Bronchial epithelial cell (primary cell): ENCODE measurements at places on chromosomes 1 and 21.
A peak's percentile ranks its signal among the peaks of the same experiment; 100 is the strongest.

DNA sequence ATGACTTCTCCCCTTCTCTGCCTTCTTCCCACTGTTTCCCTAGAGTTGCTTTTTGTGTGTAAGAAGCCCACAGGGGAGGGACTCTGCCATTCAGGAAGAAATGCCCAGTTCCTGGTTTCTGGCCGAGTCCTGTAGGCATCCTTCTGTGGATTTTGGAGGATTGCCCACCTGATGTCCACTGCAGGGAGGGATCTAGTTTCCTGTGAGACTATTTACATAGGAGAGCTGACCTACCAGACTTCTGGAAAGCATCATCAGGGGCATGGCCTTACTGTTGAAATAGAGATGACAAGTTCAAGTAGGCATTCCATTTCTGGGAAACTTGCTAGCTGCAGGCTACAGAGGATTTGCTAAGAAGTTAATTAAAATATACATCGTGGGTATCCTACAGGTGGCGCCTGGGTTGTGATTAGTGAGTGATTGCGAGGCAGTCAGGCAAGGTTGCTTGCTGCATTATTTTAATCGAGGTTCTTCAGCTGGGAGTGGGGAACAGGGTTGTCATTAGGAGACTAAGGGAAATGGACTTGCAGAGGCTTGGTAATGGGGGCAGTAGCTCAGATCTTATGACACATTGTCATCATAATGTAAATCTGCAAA, 148.7 kb downstream of the HHAT start:
- no peak for DNase-seq

DNA sequence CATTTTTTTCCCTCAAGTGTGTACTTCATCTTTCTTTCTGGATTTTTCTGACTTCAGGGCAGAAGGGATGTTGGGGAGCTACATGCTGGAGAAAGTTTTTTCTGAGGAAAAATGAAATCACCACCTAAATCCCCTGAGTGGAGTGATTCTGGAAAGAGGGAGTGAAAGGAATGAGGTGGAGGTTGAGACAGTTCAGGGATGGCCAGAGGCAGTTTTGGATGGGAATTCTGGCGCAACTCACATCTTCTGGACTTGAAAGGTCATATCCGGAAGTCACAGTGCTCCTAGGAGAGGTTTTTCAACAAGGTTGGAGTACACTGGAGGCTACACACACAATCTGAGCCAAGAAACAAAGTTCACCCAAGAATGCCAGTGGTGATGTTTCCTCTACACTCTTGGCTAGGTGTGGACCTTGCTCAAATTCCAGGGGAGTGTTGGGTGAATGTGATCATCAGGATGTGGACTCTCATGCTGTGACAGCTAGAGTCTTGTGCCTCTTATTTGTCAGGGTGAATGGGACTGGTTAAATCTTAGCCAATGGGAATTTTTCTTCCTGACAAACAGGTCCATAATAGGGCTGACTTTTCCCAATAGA, 161.5 kb downstream of the HLX start:
- no peak for DNase-seq

GRCh38 chr1:14624941-14625340, 26.5 kb downstream of the KAZN start:
- DNase-seq, result no peak

- DNase-seq, result peak; percentile 36
Observed at GRCh38 chr1:13730751-13731482, 30.9 kb downstream of the PRDM2 start.

DNA sequence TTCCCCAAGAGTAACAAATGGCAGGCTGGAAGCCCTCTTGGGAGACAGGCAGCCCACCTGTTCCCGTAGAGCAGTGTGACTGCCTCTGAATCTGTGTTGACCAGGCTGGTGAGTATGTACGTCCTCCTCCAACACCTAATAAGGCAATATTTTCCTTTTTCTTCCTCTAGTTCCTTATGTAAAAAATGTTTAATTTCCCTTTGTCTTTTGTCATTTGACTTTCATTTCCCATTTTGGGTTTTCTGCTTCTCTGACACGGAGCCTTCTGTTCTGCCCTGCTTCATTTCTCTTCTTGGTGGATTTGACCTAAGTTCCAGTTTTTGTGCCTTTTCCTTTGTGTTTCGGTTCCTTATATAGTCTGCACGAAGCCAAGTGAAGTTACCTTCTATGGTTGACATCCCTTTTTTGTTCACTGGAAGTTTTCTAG, 65.8 kb upstream of the ATF3 start:
- no peak for DNase-seq

DNA sequence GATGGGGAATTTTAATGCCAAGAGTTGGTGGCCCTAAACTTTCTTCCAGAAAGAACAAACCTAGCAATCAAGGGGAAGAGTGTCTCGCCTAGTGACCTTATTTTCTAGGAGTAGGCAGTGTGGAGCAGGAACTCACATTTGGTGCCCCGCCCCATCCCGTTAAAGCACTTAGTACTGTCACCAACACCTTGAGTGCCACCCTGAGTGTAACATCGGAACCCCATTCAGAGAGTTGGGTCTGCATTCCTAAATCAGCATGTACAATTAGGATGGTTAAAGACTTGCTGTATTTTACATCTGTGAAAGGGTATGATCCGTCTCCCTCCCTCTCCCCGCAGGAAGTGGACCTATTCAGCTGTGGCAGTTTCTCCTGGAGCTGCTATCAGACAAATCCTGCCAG, 15.5 kb downstream of the ETS2 start:
- no peak for DNase-seq

- DNase-seq, result no peak
Observed at GRCh38 chr1:150187560-150187931, 37.8 kb downstream of the PLEKHO1 start.

DNA sequence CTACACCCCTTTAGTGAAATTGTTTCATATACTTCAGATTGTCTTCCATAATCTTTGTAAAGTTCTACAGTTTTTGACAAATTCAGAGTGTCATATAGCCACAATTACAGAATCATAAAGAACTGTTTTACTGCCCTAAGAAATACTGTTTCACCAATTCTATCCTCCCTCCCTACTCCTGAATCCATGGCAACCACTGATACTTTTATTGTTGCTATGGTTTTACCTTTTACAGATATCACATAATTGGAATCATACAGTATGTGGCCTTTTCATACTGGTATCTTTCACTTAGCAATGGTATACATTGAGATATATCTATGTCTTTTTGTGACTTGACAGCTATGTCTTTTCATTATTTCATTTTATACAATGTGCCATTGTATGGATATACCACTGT, 34.1 kb downstream of the RC3H1 start:
- DNase-seq, result no peak
